ENCODE measurements at places on chromosomes 11 and 22.

DNA sequence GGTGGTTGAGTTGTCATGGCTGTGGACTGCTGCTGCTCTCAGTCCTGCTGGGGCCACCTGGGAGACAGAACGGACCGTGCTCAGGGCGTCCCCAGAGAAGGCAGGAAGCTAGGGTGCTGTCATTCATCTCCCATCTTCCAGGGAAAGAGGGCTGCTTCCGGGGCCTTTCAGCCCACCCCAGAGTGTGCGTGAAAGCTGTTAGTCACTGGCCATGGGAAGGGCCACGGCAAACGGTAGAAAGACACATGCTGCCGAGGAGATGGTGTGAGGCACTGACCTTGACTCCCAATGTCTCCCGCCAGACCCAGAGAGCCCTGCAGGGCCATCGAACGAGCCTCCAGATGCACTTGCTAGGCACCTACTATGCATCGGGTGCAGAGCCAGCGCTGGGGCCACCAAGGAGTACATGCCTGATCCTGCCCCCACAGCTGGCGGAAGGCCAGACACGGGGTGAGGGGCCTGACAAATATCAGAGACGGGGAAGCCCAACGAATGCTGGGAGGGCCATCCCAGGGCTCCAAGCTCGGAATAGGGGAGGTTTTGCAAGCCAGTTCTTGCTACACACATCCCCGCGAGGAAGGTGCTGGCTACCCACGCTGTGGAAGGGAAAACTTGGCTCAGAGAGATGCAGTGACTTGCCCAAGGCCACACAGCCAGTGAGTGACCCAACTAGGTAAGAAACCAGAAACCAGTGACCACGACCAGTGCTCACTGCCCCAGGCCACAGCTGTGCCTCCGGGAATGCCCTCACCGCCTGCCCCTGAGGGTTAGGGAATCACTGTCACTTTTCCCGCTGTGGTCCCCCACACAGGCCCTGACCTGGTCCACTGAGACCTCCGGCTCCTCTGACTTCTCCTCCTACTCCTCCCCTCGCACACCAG is 10.1 kb downstream of the RAC2 start:
- DNase-seq = no peak

- DNase-seq = no peak
Observed at GRCh38 chr22:28116219-28116673, 197.2 kb upstream of the PITPNB start.

DNA sequence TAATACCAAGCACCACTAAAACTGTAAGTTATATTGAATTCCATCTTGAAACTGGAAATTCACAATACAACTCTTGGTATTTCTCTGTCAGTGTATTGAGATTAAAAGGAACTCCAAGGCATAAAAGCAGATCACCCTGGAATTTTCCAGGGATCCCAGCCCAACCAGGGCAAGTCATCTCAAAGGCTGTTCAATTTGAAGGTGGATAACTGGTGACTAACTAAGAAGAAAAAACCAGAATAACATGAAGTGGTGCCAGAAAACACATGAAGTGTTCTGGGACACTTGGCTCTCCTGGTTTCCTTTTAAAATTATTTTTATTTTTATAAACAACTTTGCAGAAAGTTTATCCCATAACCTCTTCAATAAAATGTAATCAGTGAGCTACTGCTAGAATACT is 7.8 kb upstream of the BMAL1 start:
- no peak for DNase-seq

DNA sequence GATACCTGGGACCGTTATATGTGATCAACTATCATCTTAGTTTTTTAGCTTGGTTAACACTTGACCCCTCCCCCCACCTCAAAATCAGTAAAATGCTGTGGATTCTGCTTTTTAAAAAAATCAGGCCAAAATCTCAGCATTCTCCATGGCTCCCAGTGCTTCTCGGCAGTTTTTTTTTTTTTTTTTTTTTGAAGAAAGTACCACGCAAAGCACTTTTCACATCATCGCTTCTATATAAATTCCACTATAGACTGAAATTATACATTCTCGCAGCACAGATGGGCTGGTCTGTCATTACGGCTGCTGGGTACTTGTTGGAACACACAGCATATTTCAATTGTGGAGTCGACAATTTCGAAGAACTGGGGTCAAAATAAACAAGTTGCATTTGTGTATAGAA is 67.7 kb upstream of the PPARA start:
- DNase-seq = no peak

DNA sequence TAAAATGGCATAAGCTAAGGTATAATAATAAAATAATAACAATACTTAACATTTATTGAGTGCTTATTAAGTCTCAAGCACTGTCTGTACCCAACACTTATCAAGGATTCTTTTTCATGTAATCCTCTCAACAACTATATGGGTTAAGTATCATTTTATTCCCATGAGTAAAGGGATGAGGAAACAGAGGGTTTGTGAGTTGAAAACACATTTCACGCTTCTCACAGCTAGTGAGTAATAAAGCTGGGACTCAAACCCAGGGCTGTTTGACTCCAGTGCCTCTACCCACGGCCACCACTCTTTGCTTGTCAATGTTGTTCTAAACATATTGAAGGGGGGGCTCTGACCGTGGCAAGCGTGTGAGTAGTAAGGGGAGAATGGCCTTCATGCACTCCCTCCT is 8.7 kb downstream of the CD3E start:
- DNase-seq = no peak

DNA sequence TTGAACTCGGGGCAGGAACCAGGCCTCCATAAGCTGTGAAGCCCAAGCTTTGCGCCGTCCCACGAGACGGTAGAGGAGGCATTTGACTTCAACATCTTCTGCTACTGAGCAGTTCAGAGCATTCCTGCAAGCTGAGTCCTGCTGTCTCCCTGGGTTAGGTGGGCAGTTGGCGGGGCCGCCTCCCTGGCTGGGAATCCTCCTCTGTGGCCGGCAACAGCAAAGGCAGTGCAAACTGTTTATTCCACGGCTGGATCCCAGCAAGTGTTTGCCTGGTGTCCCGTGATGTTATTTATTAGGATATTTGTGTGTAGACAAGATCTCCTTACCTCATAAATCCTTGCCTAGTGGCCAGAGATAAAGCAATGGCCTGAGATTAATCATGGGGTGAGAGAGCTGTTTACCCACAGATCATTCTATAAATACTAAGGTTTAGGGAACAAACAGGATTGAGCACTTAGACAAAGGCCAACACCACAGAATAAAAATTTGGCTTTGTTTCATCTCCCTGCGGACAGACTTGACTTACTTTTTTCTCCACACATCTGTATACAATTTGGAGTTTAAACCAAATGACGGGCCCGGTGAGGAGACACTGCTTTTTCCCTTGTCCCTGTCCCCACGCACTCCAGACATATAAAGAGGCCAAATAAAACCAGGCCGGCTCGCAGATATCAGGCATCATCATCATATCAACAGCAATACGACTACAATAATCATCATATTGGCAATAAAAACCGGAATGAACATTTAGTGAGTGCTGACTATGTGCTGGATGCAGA is 63.4 kb downstream of the NAT10 start:
- DNase-seq = no peak

DNA sequence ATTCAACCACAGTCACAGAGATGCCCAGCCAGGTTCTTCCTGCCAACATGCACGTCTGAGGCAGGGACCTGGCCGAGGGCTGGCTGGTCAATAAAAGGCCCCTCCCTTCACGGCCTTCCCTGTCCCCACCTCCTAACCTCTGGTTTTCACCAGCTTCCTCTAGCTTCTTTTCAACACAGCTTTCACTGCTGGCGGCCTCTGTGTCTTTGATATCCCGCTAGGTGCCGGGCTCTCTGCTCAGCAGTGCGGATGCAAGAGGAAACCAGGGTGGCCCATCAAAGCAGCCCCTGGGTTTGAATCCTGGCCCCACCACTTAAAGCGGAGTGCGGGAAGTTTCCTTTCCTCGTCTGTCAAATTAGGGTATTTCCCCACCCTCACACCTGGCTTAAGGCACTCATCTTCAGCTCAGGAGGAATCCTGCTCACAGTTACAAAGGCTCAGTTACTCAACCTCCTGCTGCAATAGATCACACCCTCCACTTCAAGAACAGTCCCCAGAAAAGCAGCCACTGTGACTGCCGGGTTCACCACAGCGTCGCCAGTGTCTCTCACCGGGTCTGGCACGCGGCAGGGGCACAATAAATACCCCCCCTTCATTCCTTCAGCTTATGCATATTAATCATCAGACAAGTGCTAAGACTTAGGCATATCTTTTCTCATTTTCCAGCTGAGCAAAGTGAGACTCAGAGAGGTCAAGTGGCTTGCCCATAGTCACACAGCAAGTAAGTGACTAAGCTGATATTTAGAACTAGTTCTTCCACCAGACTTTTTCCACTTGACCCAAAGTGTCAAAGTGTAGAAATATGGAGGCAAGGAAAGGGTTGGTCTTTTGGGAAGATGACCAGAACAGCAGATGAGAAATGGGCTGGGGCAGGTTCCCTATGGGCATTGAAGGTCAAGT is 45.7 kb downstream of the TXN2 start:
- no peak for DNase-seq

DNA sequence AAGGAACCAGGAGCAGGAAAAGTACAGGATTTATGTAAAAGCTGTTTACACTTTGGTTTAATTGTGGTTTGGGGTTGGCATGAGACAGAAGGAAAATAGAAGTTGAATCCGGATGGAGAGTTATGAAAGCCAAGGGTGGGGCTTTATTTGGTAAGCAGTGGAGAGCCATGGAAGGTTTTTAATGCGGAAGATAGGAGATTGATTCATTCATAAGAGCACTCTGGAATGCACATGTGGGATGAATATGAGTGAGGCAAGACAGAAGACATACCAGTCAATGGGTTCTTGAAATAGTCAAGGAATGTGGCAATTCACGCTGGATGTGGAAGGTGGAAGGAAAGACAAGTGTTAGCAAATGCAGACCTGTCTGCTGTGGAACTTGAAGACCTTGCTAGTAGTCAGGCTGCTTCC is 9.3 kb upstream of the GLB1L3 start:
- no peak for DNase-seq

DNA sequence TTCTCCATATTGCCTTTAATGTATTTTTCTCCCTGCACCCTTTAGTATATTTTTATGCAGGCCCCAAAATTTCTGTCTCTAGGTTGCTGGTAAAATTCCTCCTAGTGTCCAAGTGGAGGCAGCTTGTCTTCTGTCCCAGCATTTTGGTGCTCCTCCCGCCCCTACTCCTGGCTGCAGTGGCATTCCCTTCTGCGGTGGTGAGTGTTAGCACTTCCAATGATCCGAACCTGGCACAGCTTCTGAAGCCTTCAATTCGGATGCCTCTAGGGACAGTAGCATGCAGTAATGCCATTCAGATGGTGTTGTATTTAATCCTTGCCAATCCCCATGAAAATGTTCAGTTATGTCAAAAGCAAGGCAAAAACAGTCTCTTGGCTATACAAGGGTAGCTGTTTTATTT is 5.9 kb downstream of the YWHAH start:
- DNase-seq = no peak

GRCh38 chr11:84465040-84465439 is 1162.1 kb downstream of the DLG2 start:
- no peak for DNase-seq

DNA sequence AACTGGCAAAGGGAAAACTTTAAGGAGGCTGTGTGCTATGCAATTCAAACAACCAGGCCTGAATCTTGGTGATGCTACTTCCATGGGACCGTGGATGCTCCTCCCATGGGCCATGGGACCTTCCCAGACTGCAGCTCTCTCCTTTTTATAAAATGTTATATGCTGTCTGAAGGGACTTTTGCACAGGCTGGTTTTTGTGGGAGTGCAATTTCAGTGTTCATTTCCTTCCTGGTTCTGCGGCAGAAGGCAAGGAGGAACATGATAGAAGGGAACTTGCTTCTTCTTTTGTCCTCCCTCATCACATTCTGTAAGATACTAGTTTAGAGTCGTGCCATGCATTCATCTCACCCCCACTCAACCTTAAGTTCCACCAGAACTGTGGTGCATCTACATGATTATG is 68.9 kb downstream of the C11orf58 start:
- DNase-seq = no peak

GRCh38 chr22:41831383-41831782 is 1.5 kb upstream of the SREBF2 start:
- DNase-seq = no peak

DNA sequence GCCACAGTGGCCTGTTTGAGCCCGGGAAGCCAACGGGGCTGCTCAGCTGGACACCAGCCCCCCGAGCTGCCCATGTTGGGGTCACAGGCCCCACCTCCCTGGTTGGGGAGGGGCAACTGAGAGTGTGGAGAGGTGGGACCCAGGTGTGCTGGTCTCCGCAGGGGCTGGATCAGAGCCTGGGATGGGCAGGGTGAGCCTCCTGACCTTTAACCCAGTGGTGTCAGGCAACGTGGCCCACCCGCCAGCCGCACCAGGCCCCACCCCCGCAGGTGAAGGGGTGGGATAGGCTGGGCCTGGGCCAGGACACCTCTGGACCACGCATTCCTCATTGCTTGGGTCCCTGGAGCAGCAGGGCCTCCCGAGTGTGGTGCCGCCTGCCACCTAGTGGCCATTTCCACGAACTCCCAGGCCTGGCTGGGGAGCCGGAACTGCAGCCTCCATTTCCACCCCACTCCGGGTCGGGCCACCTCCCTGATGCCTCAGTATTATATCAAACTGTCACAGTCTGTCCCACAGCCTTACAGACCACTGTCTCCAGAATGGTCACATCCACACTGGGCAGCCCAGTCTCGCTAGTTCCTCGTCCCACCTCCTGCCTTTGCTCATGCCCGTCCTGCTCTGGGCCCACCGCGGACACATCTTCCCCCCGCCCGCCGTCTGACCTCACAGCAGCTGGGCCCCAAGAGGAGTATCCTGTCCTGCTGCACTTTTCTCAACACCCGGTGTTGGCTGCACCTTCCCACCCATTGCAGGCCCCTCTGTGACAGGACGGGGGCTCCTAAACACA is 13.3 kb upstream of the PPP6R3 start:
- DNase-seq = peak; percentile 82

DNA sequence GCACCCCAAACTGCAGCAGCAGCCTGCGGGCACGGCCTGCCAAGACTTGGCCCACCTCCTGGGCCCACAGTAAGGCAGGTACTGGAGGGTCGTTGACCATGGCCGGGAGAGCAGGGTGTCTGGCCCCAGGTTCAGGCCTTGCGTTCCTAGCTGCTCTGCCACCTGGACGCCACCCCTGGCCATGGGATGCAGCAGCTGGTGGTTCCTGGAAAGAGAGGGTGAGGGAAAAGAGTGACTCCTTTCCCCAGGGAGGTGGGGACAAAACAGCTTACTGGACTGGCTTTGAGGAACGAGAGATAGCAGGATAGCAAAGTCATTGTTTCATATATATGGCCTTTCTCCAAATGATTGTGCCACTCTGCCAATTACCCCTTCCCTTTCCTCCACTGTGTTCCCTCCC is 1.8 kb downstream of the BSCL2 start:
- peak; percentile 27 for DNase-seq

GRCh38 chr11:117750357-117750756 is 46.7 kb downstream of the DSCAML1 start:
- DNase-seq = no peak

- DNase-seq = no peak
Observed at GRCh38 chr11:134742224-134742612, 330.2 kb upstream of the B3GAT1 start.
